ENCODE measurements at places on chromosomes 3 and 15.

DNA sequence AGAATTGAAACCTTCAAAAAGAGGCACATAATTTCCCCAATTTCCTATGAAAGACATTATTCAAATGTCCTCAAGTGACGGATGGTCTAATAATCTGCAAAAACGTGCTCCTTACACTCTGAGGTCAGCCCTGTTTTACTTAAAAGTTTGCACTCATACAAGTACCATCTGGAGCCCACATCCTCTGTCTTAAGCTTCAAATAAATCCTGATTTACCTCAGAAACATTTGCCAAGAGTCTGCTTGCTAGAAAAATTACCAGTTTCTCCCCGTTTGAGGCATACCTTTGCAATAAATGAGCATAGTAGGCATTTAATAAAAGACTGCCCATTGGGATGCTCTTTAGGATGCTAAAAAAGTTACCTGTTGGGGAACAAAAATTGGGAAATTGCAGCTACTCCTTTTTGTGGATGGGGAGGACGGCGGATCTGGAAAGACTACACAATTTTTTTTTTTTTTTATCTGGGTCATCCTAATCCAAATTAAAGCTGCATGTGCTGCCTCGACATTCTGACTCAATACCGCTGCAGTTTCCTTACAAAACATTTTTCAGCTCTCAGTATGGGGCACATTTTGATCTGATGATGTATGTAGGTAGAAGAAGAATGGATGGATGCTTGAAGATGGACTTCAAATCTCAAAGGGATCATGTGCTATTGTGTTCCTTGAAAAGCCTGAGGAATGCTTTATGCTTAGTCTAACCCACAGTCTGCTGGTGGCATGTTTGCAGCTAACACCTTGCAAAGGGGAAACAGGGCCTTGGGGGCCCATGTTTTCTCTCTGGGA lies 233.7 kb upstream of the ADAMTS9 start:
- DNase-seq: no peak

DNA sequence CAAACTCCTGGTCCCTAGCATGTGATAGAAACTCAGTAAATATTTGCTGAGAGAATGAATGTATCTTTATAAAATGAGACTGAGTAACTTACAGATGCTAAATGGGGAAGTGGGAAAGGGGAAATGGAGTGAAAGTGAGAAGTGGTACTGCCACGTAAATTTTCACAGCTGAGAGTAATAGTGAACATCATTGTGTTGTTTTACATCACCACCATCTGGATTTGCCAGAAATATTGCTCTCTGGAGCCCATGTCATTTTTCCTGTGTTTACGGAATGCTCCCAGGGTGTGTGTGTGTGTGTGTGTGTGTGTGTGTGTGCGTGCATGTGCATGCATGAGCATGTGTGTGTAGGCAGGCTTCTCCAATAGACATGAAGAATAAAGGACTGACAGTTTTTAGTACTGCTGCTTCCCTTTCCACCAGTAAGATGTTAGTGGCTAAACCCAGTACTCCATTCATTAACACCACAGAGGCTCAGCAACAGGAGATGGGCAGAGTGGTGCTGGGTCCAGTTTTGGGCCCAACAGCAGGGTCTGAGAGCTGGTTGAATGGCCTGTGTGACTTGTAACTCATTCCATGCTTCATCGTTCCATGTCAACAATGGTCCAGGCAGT lies 57.3 kb downstream of the DIPK2A start:
- no peak for DNase-seq

DNA sequence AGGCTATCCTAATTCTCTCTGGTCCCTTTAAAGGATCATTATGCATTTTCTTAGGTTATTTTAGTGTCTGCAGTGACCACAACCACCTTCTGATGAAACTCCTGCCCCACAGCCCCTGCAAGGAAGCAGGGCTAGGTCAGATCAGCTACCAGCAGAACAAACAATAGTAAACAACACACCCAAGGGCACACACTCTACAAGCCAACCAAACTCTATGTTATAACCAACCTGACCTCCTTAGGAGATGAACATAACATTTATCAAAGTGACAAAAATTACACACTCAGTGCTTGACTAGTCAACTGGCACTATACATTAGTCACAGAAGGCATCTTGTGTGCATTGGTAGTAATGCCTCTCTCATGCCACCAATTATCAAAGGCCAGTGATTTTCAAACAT lies 17.3 kb downstream of the DENND6A start:
- DNase-seq: no peak

DNA sequence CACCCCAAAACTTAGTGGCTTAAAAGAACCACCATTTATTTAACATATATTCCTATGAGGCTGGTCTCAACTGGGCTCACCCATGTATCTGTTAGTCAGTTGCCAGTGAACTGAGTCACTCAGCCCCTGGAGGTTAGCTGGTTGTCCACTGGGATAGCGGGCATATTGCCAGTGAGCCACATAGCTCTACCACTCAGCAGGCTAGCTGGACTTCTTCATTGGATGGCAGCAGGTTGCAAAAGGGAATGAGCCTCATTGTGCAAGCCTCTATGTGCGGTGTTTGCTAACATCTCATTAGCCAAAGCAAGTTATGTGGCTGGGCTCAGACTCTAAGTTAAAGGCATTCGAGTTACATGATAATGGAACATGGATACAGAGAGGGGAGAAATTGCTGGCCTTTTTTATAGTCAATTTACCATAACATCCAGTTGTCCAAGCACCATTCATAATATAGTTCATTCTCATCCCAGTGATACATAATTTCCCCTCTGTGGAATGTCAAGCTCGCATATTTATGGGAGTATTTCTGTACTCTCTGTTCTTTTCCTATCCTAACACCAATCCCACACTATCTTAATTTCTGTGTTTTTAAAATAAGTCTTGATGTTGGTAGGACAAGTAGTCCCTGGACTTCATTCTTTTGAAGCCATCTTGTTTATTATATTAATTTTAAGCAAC lies 8.7 kb downstream of the BTD start:
- no peak for DNase-seq

DNA sequence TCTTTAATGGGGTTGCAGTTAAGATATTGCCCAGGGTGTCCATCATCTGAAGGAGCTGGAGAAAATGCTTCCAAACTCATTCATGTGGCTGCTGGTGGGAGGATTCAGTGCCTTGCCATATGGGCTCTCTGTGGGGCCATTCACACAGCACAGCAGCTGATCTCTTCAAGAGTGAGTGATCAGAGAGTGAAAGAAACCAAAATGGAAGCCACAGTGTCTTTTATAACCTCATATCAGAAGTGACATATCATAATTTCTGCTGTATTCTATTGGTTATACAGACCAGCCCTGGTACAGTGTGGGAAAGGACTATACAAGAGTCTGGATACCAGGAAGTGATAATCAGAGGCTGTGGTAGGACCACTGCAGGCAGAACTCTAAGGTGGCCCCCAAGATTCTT lies 33.6 kb downstream of the HHLA2 start:
- no peak for DNase-seq

GRCh38 chr15:68302729-68303128 lies 25.2 kb downstream of the FEM1B start:
- peak; percentile 11 for DNase-seq

DNA sequence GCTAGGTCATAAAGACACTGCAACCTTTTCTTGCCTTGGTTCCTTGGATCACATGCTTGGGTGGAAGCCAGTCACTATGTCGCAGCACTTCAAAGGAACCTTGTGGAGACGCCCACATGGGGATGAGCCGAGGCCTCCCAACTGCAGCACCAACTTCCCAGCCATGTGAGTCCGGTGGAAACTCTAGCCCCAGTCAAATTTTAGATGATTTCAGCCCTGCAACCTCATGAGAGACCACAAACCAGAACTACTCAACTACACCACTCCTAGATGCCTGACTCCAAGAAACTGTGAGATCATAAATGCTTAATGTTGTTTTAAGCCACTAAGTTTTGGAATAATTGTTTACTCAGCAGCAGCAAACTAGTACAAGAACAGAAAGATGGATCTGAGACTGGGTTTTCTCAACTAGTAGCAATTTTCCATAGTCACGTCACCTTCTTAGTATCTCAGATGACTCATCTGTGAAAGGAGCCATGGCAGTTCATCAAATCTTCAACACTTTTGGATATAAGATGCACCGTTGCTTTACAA lies 86.5 kb downstream of the MB21D2 start:
- no peak for DNase-seq

GRCh38 chr15:89114990-89115389 lies 26.7 kb downstream of the ABHD2 start:
- DNase-seq: peak; percentile 57

All from testis (tissue), 5 donors.